ENCODE measurements at places on chromosomes 6 and 20.

- no peaks in the 10 kb centered on the region for H3K27me3 ChIP-seq
- no peaks in the 10 kb centered on the region for H3K4me1 ChIP-seq
- no peaks in the 10 kb centered on the region for H3K36me3 ChIP-seq
- no peak for DNase-seq
- H3K27ac ChIP-seq = no peak overlapping the region
Measured at GRCh38 chr6:36659271-36659670, 19.2 kb upstream of the CDKN1A start.

GRCh38 chr20:41697861-41698559 lies 79.8 kb upstream of the CHD6 start:
- H3K4me3 ChIP-seq = no peak overlapping the region
- DNase-seq = no peak
- no peaks in the 10 kb centered on the region for H3K36me3 ChIP-seq

DNA sequence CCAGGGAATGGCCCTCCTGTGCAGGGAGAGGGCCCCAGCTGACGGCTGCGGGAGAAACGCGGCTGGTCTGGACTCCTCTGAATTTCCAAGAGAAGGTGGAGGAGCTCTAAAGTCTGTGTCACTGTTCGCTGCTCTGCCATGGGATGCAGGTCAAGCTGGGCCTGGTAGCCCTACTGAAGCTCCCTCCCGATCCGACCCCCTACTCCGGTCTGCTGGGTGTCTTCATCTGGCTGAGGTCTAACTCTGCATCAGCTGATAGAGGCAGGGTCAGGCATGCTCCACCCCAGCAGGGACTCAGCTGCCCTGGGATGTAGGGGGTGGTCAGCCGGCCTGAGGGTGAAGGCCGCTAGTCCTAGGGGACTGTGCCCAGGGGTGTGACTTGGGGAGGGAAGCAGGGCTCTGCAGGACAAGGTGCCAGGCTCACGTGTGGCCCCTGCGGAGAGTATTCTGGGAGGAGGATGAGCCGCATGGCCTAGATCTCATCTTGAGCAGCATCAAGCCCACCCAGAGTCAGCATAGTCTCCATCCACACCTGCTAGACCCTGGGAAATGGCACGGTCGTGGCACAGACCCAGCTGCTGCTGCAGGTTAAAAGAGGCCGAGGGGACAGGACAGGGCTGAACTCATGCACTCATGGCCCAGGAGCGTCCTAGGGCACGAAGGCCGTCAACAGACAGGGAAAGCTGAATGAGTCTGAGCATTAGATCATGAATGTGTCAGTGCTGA lies 1.4 kb downstream of the CST3 start:
- H3K27ac ChIP-seq = no peak overlapping the region
- peaks cover 2% of the 10 kb centered on the region for H3K4me1 ChIP-seq
- H3K27me3 ChIP-seq = no peaks in the 10 kb centered on the region
- no peak for DNase-seq
- no peak overlapping the region for H3K4me3 ChIP-seq

DNA sequence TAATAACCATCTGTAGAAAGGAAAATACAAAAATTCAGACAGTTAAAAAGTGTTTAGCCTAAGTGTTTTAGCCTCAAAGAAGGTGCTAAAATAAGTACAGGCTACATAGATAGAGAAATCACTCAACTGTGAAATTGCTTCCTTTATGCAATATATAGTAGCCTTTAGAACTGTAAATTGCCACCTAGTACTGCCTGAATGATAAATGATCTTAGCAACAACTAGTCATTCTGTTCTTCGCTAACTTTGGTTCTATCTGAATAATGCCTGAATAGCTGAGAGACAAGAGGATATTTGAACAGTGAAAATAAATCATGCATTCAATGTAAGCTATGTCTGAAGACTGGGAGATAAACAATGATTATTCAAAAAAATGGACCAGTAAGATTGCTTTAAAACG lies 603.3 kb upstream of the PTCHD4 start:
- H3K4me3 ChIP-seq = no peak overlapping the region
- H3K27ac ChIP-seq = no peak overlapping the region

- no peak overlapping the region for H3K4me3 ChIP-seq
- H3K4me1 ChIP-seq = no peaks in the 10 kb centered on the region
- no peak for DNase-seq
Measured at GRCh38 chr6:83270971-83271719, 78.0 kb downstream of the RWDD2A start.

DNA sequence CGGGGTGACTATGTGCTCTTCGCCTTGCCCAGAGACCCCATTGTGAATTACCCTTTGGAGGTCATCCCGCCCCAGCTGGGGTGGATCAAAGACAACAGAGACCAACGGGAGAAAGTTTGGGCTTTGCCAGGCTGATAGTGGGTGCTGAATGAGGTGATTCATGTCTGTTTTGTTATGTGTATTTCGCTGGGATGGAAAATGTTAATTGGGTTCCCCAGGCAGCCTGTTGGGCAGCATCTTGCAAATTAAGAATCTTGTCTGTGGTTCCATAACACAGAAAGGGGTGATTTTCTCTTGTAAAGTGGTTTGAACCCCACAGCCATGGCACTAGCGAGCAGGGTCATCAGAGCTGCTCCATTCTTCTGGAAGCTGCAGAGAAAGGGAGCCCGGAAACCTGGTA lies 63.1 kb upstream of the UNC93A start:
- peak overlapping the region; percentile 27 for H3K27ac ChIP-seq
- no peaks in the 10 kb centered on the region for H3K27me3 ChIP-seq
- peaks cover 8% of the 10 kb centered on the region for H3K4me1 ChIP-seq
- peak overlapping the region; percentile 69 for H3K4me3 ChIP-seq
- DNase-seq = no peak

GRCh38 chr20:37627060-37627766 lies 66.6 kb upstream of the CTNNBL1 start:
- no peak overlapping the region for H3K27ac ChIP-seq
- no peak overlapping the region for H3K4me3 ChIP-seq
- peak; percentile 41 for DNase-seq
- H3K36me3 ChIP-seq = no peaks in the 10 kb centered on the region

- H3K36me3 ChIP-seq = no peaks in the 10 kb centered on the region
- no peaks in the 10 kb centered on the region for H3K4me1 ChIP-seq
- DNase-seq = no peak
- no peaks in the 10 kb centered on the region for H3K27me3 ChIP-seq
- no peak overlapping the region for H3K27ac ChIP-seq
- no peak overlapping the region for H3K4me3 ChIP-seq
Measured at GRCh38 chr6:147078602-147079001, 125.6 kb upstream of the STXBP5 start.

DNA sequence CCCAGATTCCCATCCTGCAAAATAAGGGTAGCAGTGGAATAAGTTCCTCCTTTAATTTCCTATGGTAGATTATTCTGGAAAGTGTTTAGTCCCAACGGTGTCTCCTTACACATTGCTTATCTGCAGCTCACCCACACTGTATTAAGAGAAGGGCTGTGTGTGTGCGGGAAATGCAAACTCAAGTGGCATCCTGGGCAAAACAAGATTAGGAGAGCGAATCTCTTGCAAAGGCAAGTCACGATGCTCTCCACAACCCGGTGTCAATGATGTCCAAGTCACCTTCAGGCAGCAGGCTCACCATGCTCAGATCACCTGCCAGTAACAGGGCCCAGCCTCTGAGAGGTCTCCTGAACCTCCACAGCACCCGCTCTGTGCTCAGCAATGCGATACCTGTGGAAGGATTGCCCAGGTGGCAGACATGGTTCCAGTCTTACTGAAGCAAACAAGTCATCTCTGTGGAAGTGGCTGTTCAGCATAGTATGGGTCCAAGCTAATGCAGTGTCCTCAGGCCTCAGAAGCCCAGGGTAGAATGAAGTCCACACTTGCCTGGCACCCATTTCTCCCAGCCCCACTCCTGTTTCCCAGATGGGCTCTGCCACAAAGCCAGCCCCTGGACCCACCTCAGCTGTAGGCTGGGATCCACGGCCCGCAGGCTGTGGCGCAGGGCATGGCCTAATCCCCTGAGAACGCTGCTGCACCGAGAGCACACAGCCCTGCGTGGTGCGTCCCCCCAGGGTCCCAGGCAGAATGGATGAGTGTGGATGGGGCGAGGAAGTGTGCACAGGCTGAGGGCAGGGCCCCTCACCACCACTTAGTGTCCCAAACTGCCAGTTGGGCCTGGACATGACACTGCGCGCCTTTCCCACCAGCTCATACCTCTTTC lies 101.2 kb downstream of the PXDC1 start:
- no peak overlapping the region for H3K27ac ChIP-seq
- no peak overlapping the region for H3K4me3 ChIP-seq
- 0 out of 2 replicates have a peak, but pooled peaks cover 1% of the 10 kb centered on the region for H3K4me1 ChIP-seq
- DNase-seq = no peak
- H3K27me3 ChIP-seq = no peaks in the 10 kb centered on the region

DNA sequence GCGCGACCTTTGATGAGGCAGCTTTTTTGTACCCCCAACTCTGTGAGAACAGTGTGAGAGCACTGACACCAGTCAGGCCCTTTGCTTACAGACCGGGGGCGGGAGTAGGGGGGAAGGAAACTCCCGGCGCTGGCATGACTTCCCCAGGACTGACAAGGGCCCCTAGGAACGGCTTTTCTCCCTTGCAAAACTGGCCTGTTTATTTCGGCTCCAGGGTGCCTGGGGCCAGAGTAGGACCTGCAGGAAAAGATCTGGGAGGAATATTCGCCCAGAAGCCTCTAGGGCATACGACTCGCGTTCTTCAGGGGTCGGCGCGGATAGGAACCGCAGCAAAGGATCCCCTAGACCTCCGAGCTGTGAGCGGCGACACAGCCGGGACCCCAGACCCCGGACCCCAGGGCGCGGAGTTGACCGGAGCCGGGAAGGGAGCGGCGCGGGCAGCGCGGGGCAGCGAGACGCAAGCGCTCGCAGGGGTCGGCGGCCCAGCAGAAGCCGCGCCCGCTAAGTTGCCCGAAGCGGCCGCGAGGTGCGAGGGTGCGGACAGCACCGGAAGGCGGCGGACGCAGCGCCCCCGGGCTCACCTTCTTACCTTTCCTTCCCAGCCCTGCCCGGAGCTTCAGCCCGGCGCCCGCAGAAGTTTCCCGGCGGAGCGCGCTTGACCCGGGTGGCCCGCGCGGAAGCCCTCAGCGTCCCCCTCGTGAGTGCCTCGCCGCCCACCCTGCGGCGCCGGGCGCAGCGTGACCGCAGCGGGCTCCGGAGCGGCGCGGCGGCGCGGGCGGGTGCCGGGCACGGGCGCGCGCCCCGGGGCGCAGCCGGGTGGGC lies at the start of gene POPDC3:
Gene POPDC3 (minus strand): TSS at position 771 of the 822 bp plus-strand sequence. CDS start 18,105 bp downstream, outside the sequence.
- peak within 1 kb of the TSS; percentile 68 for H3K4me3 ChIP-seq
- H3K27ac ChIP-seq = no peak within 1 kb of the TSS

GRCh38 chr6:23003671-23004467 lies 434.5 kb downstream of the HDGFL1 start:
- DNase-seq = no peak
- peaks cover 2% of the 10 kb centered on the region for H3K4me1 ChIP-seq
- no peaks in the 10 kb centered on the region for H3K27me3 ChIP-seq
- H3K4me3 ChIP-seq = no peak overlapping the region
- no peaks in the 10 kb centered on the region for H3K36me3 ChIP-seq

DNA sequence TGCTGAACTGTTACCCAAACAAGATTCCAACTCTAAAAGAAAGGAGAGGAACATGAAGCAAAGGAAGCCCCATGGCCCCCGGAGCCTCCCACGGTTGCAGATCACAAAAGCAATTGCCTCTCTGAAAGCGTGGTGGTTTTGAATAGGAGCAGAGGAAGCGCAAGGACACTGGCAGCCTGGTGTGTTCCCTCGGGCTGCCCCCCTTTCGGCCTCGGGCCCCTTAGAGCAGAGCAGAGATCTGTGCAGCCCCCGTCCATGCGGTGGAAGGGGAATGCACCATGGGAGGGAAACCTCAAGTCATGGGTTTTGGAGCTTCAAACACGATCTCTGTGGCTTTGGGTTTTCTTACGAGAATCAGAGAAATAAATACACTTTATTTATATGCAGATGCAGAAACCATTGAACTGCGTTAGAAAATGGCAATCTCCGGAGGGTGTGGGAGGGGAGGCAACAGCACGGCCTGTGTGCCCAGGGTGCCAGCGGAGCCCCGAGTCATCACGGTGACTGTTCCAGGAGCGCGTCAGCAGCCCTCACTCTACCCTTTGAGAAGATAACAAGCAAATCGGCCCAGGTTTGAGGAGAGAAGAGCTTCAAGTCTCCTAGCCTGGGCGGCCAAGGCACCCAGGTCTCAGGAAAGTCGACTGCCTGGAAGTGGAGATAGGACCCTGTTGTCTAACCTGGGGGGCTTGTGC lies 20.5 kb downstream of the FOXF2 start:
- H3K27ac ChIP-seq = no peak overlapping the region
- no peaks in the 10 kb centered on the region for H3K36me3 ChIP-seq
- H3K4me3 ChIP-seq = no peak overlapping the region
- peaks cover 2% of the 10 kb centered on the region for H3K4me1 ChIP-seq

DNA sequence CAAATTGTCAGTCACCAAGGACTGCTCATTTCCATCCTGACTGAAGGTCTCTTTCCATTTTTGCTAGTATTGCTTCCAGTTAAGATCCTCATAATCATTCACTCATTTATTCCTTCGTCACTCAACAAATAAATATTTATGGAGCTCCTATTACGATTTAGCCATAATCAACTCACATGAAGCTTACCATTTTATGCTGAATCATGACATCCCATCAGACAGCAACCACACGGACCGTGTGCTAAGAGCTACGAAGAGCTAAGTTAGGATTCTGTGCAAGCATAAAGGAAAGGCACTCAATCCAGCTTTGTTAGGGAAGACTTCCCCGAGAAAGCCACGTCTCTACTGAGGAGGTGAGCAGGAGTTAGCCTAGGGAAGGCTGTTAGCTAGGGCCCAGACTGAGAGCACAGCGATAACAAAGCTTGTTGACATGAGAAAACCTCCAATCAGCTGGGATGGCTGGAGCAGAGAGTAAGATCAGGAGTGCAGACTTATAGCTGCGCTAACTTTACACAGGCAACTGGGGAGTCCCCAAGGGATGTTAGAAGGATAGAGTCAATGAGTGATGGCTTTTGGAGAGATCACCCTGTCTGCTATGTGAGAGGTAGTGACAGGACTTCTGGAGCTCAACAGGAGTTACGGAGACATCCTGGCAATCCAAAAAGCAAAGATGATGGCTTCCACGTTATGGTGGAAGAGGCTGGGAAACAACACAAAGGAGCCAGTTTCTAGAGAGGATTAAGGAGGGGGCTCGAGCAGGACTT lies 2.6 kb upstream of the GID8 start:
- no peak overlapping the region for H3K27ac ChIP-seq
- H3K4me1 ChIP-seq = peaks cover 8% of the 10 kb centered on the region
- H3K4me3 ChIP-seq = no peak overlapping the region
- DNase-seq = no peak

GRCh38 chr6:130296854-130297253 lies 69.0 kb upstream of the TMEM200A start:
- H3K27ac ChIP-seq = no peak overlapping the region
- H3K4me1 ChIP-seq = no peaks in the 10 kb centered on the region
- no peaks in the 10 kb centered on the region for H3K36me3 ChIP-seq
- H3K4me3 ChIP-seq = no peak overlapping the region
- DNase-seq = no peak

- H3K4me1 ChIP-seq = no peaks in the 10 kb centered on the region
- no peak overlapping the region for H3K27ac ChIP-seq
- peak; percentile 25 for DNase-seq
- no peaks in the 10 kb centered on the region for H3K36me3 ChIP-seq
- H3K27me3 ChIP-seq = no peaks in the 10 kb centered on the region
Measured at GRCh38 chr6:55250400-55250799, 76.1 kb downstream of the HCRTR2 start.

GRCh38 chr6:93419304-93420162 lies at the start of gene EPHA7:
Gene EPHA7 (minus strand): TSS chr6:93419559. CDS start chr6:93419341, 218 bp downstream.
- DNase-seq = peak; percentile 97
- no peaks in the 10 kb centered on the region for H3K36me3 ChIP-seq
- H3K4me3 ChIP-seq = peak within 1 kb of the TSS; percentile 78

Measured in iPS DF 6.9 (cell line).